ENCODE measurements at places on chromosomes 6 and 20. TPM values are rescaled to one million over a fixed set of nuclear protein-coding genes. Genes with fewer than 3 reads are reported as not detected.

Gene DZANK1
- total RNA-seq: 0.83 TPM

Gene TRIM40
- not detected for total RNA-seq

Gene PROCR
- total RNA-seq: 46.0 TPM

Gene PRDM13
- total RNA-seq: not detected

Gene ADGRB3
- 0.77 TPM for total RNA-seq

Gene OLIG3
- not detected for total RNA-seq

Gene GFOD1
- total RNA-seq: 25.3 TPM

Gene TGM2
- 58.6 TPM for total RNA-seq

Gene EYS
- total RNA-seq: not detected

Gene WDR27
- 23.3 TPM for total RNA-seq

Gene CLDN20
- not detected for total RNA-seq

Gene SLC29A1
- total RNA-seq: 13.4 TPM

Gene DCBLD1
- 44.4 TPM for total RNA-seq

Gene SEMG1
- total RNA-seq: not detected

Gene WFDC5
- total RNA-seq: not detected

Gene FAM217A
- not detected for total RNA-seq

Gene CLPSL1
- not detected for total RNA-seq

Gene SPATA2
- 1.0 TPM for total RNA-seq

Gene SNAP25
- total RNA-seq: 4.5 TPM

Gene HNF4A
- not detected for total RNA-seq

Gene FLOT1
- total RNA-seq: 136 TPM

Gene SRC
- 20.3 TPM for total RNA-seq

Gene VSX1
- not detected for total RNA-seq

Gene NKX2-4
- not detected for total RNA-seq

Gene GJA10
- total RNA-seq: not detected

Gene SEC63
- total RNA-seq: 34.2 TPM

Gene SNAI1
- total RNA-seq: 0.66 TPM

Gene TENT5A
- total RNA-seq: 24.9 TPM

Gene ELOVL4
- 4.6 TPM for total RNA-seq

Gene SYNE1
- 125 TPM for total RNA-seq

Gene FOXC1
- total RNA-seq: 0.66 TPM

Gene SCGN
- total RNA-seq: not detected

Gene LY6G5B
- 2.0 TPM for total RNA-seq
